Uterus (tissue), 4 donors: ENCODE measurements at places on chromosomes 12 and 14.

GRCh38 chr12:44775901-44776300, 100.2 kb downstream of the NELL2 start:
- DNase-seq: no peak

- peak; percentile 81 for DNase-seq
These were observed 67.1 kb downstream of the RNF34 start for GRCh38 chr12:121466794-121467637.

GRCh38 chr14:53872681-53873089, 83.9 kb downstream of the BMP4 start:
- DNase-seq: no peak

- no peak for DNase-seq
These were observed 9.8 kb downstream of the CCDC85C start for GRCh38 chr14:99593971-99594841.

GRCh38 chr12:85156569-85156968, 120.4 kb downstream of the LRRIQ1 start:
- no peak for DNase-seq

GRCh38 chr12:38144601-38145436, 171.8 kb upstream of the ALG10B start:
- DNase-seq: no peak

DNA sequence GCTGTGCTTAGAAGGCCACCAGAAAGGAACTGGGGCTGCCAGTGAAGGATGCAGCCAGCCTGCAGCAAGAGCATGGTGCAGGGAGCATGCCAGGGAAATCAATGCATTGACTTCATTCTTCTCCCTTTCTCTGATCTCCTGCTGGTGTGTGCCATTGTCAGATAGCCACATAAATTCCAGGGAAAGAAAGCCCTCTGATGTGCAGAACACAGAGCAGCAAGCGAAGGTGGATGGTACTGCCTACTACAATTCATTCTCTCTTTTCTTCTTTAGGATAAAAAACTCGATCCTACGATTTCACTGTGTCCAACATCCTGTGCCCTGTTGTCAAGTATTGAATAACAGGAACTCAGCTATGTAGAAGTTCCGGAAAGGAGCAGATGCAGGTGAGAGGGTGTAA, 446.7 kb upstream of the TMEM132C start:
- DNase-seq: no peak

DNA sequence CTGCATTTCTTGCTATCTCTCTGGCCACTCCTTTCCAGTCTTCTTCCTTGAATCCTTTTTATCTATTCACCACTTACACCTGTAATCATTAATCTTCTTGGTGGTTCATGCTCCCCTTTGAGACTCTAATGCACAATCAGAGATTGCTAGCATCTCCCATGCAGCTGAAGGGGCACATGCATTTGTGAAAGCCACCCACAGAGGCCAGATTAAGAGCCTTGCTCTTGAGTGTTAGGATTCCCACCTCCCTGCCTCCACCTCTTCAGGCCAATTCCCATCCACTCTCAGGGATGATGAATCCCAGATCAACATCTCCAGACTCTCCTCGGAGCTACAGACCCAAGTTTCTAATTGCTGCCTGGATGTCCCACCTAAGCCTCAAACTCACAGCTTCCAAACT, 19.4 kb upstream of the KRT18 start:
- DNase-seq: no peak

DNA sequence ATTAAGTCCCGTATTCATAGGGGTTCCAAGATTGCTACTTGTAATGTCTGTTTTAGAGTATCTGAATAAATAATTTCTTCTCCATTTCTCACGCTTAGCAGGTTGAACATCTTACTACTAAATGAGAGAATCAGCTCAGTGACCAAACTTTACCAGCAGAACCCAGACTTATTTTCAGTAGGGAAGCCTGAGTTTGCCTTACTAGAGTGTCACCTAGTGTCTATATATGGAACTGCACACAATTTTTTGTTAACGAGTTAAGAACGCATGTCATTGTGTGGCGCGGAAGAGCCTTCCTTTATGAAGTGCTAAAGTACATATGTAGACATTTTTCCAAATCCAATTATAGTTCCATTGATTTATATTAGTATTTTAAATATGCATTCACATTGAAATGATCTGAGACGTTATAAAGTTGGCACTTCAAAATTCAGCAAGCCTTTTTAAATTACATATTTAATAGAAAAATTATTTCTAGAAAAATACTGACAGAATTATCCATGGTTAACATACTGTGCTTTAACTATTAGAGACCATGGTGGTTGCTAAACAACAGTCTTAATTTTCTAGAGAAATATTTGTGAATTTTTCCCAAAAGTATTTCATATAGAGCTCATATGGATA, 88.3 kb downstream of the RPS29 start:
- no peak for DNase-seq

GRCh38 chr12:128649902-128650301, 173.9 kb downstream of the SLC15A4 start:
- no peak for DNase-seq

GRCh38 chr12:131368668-131369071, 342.2 kb upstream of the SFSWAP start:
- no peak for DNase-seq
